ENCODE measurements at places on chromosomes 13 and 19.

GRCh38 chr19:38944981-38945506 lies 14.3 kb downstream of the MRPS12 start:
- DNase-seq, result no peak

- DNase-seq, result no peak
Measured at GRCh38 chr13:32472194-32472621, 44.3 kb upstream of the N4BP2L1 start.

DNA sequence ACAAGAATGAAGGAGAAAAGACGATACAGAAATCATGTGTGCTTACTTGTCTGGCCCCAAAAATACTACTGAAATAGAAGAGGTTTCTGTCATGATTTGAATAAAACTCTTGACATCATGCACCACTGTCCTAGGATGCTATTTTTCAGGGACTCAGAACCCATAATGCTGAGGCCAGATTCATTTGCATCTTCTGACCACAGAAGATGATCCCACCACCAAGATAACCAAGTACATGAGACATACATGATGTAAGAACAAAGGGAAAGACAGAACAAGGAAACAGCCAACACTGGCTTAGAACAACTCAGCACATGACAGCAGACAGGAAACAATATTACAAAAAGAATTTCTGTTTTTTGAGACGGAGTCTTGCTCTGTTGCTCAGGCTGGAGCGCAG lies 2.5 kb downstream of the ZNF552 start:
- DNase-seq, result no peak

DNA sequence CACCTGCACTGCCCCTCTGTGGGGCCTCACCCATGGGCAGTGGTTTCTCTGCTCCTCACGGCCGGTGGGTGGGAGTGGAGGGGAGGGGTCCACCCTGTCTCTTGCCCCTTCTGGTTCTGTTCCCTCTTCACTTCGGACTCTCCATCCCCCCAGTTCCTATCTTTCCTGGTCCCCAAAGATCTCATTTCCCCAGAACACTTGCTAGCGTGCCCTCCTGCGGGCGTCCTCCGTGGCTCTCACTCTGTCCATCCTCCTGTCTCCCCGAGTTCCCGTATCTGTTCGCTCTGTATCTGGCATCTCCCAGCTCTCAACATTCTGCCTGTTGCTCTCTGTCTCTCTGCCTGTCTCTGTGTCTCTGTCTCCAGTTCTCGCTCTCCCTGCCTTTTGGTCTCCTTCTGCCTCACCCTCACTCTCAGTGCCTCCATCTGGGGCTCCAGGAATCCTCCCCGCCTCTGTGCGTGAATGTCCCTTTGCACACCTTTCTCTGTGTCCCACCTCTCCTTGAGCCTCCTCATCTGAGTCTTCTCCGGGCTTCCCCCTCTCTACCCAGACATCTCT lies 363 bp downstream of the SPIB start:
- no peak for DNase-seq

DNA sequence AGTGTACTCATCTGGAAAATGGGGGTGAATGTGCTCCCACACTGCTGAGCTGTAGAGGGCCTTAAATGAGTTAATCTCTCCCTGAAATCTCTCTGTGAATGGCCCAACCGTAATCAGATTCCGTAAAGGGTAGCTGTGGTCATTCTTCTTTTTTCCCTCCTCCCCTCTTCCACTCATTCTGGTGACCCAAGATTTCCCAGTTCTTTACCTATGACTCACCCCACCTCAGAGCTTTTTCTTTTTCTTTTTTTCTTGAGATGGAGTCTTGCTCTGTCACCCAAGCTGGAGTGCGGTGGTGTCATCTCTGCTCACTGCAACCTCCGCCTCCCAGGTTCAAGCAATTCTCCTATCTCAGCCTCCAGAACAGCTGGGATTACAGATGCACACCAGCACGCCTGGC lies 33.3 kb upstream of the MUC16 start:
- no peak for DNase-seq

DNA sequence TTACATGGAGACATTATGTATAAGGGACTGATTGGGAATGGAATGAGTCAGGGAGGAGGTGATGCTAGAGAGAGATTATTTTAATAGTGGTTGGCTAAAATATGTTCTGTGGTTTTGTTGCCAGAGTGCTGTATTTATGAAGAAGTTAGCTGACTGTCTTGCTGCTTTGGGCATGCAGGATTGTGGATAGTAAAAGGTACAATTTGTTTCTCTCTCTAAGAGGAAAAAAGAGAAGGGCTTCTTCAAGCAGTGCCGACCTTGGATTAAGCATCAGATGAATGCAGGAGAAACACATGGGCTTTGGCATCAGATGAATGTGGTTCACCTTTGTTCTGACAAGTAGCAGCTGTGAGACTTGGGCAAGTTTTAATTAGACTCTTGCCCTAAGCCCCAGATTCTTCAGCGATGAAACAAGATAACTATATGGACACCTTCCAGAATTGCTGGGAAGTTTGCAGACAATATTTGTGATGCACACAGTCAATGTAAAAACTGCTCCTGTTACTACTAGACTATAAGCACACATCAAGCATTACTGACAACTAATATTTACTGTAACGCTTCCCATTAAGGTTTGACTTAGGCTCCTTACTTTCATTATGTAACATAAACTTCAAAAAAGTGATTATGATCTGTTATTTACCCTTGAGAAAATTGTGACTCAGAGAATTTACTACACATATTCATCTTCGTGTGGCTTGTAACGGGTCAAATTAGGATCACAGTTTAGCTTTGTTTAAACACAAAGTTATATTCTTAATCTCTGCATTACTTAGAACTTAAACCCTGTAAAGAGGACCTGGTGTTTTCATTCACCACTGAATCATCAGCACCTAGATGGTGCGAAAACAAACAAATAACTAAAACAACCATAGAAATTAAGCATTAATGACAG lies 824.0 kb downstream of the PCDH9 start:
- DNase-seq, result no peak

GRCh38 chr13:23129331-23129730 lies 51.4 kb upstream of the SGCG start:
- DNase-seq, result no peak

GRCh38 chr13:44868397-44868796 lies 120.9 kb downstream of the NUFIP1 start:
- no peak for DNase-seq

All from aorta (tissue), 5 donors.